GM04504 (cell line): ENCODE measurements at places on chromosomes 1 and 21.

GRCh38 chr1:162276493-162276892, 100.2 kb downstream of the SPATA46 start:
- peak; percentile 10 for DNase-seq

DNA sequence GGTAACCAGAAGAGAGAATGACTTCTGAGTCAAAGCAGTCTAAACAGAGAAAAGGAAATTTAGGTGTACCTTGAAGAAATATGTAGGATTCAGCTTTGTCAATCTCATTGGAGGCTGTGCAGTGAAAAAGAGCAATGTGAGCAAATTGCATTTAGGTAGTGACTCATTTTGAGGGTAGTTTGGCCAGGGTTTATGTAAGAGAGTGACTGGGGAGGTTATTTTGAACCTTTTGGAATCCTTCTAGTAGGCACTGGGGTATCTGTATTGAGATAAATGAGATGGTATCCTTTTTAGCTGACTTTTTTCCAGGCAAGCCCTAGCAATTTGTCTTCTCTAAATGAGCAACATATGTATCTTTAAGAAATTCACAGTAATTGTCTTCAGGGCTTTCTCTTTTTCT, 95.9 kb downstream of the DISP1 start:
- no peak for DNase-seq

- DNase-seq, result peak; percentile 80
These were observed 53.5 kb downstream of the MRPL37 start for GRCh38 chr1:54253480-54253879.

DNA sequence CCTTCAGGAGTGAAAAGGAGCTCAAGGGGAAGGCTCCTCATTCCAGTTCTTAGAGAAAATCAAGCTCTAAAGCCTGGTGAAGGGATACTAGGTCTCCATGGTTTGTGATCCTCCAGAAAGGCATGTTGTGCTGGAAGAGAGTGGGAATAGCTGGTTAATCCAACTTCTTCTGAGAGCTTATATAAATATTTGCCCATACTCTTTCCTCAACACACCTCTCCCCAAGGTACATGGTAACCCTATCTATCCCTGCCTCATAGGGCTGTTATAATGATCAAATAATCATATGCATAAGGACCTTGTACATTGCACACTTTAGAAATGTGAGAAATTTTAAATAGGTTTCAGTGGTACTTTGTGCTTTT, 14.6 kb downstream of the XKR8 start:
- DNase-seq, result no peak

DNA sequence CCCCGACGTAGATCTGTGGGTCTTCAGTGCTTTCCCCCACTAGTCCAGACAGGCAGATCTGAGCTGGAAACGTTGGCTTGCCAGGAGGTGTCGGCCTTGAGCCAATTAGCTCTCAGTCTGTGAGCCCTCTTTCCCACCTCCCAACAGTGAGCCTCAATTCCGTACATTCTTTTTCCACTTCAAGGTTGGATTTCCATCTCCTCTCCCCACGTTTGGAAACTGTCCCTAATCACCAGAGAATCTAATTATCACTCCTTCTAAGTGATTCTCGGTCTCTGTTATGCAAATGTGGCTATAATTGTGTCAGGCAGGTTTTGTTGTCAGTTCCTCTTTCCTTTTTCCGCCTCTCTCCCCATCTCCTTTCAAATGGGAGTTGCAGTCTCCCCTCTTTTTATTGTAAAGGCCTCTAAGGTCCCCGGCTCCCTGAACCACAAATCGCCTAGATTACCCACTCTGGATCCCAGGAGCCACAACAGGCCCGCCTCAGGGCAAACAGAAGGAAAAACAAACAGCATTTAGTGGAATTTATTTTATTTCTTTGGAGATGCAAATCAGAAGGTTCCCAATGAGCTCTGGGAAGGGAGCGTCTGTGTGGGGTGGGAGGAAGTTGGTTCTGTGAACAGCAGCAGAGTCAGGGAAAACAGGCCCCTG, 29.4 kb upstream of the LRRN2 start:
- DNase-seq, result no peak

- no peak for DNase-seq
These were observed 29.3 kb downstream of the NUP133 start for GRCh38 chr1:229478852-229479251.

DNA sequence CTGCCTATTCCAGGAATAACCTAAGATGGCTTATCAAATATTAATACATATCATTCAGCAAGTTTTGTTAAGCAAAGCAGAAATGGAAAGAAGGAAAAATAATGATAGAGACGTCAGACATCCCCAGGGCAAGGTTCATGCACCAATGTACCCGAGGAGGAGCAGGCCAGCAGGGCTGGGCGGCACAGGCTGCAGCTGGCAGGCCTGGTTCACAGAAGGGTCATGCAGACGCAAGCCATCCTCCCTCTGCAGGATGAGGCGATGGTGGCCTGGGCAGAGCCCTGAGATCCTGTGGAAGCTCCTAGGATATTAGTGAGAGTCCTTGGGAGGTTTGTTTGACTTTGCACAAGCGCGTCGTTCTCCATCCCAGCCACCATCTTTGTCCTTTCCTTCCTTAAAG, 30.0 kb downstream of the BATF3 start:
- no peak for DNase-seq

- DNase-seq, result peak; percentile 17
These were observed 21.9 kb downstream of the UBE2Q1 start for GRCh38 chr1:154536570-154536969.

GRCh38 chr1:213656503-213656902, 331.3 kb upstream of the PROX1 start:
- no peak for DNase-seq

DNA sequence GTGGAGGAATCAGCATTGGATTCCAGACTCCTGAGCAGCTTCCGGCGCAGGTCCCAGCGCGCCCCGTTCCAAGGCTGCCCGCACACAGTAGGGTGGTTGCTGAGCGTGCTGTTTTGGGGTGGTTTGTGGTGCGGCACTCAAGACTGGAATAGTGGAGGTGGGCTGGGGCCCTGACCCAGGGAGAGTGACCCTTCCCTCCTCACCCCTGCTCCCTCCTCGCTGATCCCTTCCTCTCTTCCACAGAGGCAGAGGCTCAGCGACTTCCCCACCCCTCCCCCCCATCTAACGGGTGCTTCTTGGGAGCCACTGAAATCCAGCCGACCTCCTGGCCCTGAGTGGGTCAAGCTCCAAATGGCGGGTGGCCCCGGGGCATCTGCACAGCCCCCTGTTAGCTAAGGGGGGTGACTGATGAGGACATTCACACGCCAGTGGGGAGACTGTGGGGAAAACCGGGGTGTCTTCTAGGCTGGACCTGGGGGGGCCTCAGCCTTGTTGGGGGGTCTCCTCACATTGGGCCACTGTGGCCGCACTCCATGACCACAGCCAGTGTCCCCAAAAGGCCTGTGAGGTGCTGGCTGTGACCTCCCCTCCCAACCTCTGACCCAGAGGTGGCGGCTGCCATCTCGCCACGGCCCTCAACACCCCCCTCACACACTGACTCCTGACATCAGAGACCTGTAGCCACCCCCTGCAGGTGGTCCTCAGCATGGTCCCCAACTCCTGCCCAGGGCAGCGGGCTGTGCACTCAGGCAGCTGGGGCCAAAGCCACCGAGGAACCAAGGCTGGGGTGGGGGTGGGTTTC, 3.9 kb upstream of the HES4 start:
- no peak for DNase-seq

GRCh38 chr1:26166719-26167281, 2.0 kb downstream of the C1orf232 start:
- DNase-seq, result no peak

GRCh38 chr1:61568460-61569302, 156.3 kb downstream of the TM2D1 start:
- DNase-seq, result no peak

GRCh38 chr1:6917067-6917466, 131.8 kb downstream of the CAMTA1 start:
- no peak for DNase-seq

DNA sequence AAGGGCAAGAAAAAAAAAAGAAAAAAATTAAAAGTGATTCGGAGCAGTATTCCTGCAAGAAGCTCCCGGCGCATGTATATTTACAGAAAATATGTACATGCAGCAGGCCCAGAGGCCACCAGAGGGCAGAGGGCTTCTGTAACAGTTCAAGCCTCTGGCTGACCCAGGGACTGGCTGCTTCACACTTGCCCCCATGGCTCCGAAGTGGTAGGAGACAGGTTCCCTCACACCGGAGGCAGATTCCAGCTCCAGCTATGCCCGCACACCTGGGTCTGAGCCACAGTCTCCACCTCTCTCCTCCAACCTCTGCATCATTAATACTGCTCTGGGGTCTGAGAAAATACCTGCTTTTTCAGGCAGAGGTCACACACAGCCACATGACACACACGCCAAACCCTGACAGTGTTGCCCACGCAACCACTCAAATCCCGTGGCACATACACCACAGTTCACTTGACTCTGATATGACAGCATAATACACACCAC, 2.2 kb upstream of the ARHGAP30 start:
- no peak for DNase-seq

DNA sequence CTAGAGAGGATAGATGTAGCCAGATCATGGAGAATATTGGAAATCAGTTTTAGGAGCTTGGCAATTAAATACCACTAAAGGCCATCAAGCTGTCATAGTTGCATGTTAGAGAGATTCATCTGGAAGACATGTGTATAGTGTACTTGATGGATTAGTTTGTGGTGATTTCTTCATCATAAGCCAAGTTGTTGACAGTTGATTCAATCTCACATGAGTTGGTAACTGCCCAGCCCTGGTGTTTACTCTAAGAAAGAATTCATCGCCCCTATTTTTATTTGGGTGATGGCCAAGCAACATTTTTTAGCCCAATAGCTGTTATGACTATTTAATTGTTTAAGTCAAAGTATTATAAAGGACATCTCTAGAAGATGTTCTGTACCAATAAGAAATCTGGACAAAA, 737.6 kb downstream of the PLA2G4A start:
- peak; percentile 9 for DNase-seq

- DNase-seq, result peak; percentile 18
These were observed 28.7 kb upstream of the RGS5 start for GRCh38 chr1:163231385-163231784.

DNA sequence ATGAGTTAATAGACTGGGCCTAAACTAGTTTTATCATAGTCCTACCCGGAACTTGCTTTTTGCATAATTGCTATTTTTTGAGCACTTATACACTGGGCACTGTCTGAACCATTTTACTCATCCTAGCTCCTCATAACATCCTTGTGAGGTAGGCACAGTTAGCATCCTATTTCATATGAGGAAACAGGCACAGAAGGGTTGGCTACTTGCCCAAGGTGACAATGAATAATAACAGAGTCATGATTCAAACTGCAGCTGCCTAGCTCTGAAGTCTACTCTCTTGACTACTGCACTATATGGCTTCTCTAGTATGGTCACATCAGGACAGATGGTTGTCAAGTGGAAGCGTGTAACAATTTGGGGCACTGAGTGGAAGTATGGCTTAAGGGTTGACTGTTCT, 18.2 kb upstream of the RC3H1 start:
- no peak for DNase-seq

DNA sequence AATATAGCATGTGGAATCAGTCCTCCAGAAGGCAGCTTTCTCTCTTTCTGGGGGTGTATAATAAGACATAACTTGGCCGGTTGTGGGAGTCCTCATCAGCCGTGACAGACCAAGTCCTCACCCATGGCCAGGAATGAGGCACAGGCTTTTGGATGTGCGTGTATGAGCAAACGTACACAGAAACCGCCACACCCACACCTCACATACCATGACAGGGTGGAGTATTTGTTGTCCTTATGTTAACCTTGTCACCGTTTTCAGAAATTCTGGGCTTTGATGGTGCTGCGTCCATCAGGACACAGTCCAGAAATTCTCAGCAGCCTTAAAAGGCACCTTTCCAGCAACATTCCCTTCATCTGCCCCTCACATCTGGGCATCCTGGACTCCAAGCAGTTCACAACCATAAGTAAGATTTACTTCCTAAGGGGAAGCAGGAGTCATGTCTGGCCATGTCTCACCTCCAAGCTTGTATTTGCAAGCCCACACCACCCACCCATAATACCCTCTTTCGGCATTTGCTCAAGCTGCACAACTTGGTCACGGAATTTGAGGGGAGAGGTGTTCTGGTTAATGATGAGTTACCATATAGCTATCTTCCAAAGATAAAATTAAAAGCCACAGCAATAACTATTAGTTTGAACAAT, 12.4 kb downstream of the C1orf116 start:
- DNase-seq, result no peak

DNA sequence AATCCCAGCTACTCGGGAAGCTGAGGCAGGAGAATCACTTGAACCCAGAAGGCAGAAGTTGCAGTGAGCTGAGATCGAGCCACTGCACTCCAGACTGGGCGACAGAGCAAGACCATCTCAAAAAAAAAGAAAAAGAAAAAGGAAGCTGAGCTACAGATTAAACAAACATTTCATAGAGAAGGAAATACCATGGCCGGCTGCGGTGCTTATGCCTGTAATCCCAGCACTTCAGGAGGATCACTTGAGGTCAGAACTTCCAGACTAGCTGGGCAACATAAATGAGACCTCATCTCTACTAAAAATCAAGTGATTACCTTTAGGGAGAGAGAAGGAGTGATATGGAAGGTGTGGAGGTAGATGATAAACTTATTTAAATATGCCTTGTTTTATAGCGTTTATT, 14.0 kb upstream of the CFAP126 start:
- DNase-seq, result no peak

GRCh38 chr1:186819563-186819962, 9.2 kb upstream of the PLA2G4A start:
- DNase-seq, result no peak

DNA sequence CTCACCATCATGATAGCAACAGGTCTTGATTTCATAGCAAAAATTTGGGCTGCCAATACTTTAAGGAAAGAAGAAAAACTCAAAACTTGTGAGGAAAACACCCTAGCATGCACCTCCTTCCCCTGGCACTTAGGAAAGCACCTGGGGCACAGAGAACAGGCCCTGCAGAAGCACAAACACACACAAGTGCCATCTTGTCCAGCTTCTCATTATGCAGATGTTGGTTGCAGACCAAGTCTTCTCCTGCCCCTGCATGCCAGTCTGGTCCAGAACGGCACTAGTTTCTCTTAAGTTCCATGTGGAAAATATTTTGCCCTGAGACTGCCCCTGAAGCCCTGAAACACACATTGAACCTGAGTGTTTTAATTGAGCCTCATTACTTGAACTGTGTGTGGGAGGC, 6.3 kb upstream of the ETV3 start:
- DNase-seq, result no peak

DNA sequence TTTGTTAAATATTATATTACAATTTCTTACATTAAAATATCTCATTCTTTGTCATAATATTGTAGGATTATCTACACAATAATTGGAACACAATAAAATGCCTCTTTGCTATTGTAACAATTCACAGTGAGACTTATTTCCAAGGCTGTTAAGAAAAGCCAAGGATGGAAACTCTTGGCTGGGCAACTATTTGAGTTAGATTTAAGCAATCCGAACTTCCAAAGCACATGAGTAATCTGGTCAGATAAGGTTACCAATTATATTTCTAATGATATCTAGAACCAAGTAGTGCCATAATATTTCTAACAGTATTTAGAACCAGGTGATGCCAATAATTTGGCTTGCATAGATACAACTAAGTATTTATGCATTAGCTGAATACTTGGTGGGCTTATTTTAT, 154.7 kb upstream of the KCNK2 start:
- no peak for DNase-seq

GRCh38 chr1:64046891-64047290, 156.5 kb upstream of the UBE2U start:
- DNase-seq, result no peak

GRCh38 chr21:45354970-45355369, 50.0 kb upstream of the COL18A1 start:
- no peak for DNase-seq

GRCh38 chr1:216210081-216210480, 213.2 kb downstream of the USH2A start:
- peak; percentile 15 for DNase-seq

GRCh38 chr1:109509176-109510134, at the start of gene AMIGO1:
Gene AMIGO1 (minus strand): TSS chr1:109509727. CDS start chr1:109508912, 815 bp downstream.
- no peak for DNase-seq

GRCh38 chr1:200245473-200245872, 164.4 kb downstream of the ZNF281 start:
- DNase-seq, result no peak
